Brain pericyte (primary cell): ENCODE measurements at places on chromosomes 11 and 22.
A peak's percentile ranks its signal among the peaks of the same experiment; 100 is the strongest.

DNA sequence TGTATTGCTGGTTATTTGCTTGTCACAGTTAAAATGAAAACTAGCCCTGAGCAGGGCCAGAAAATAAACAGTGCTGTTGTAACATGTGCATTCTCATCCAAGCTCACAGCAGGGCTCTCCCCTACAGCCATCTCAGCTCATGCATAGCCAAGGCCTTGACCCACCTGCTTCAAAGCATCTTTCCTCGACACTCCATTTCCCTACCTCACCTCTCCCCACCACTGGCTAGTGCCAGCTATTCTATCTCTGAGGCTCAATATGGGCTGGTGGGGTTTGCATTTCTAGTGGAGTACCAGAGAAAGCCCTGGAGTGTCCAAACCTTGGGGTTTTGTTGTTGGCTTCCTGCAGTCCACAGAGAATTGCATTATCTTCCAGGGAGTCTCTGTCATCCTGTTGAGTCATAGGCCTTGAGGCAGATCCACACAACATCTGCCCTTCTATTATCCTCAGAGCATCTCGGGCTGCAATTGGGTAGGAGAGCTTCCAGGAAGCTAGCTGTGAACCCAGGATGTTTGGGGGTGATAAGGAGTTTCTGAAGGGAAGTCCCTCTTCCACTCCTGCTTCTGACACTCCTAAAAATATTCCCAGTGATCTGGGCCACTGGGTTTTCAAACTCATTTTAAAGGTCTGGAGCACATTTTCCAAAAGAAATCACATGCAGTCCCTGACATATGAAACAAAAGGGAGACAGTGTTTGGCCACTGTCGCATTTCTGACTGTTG, 36.1 kb upstream of the AMOTL1 start:
- DNase-seq, result no peak

DNA sequence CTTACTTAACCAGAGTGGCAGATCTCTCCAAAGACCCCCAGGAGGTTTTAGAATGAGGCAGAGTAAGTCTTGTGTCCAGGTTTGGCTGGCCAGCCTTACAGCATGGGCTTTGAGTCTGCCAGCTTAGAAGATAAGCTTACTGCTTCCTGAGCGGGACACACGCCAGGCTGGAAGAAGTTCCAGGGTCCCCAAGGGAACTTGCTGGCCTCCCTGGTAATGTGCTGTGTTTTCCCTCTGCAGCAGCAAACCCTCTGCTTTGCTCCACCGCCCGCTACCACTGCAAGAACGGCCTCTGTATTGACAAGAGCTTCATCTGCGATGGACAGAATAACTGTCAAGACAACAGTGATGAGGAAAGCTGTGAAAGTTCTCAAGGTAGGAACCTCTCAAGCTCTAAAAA, 154.2 kb downstream of the LDLRAD3 start:
- DNase-seq, result no peak

GRCh38 chr11:126956635-126957034, 43.9 kb downstream of the KIRREL3 start:
- DNase-seq, result no peak

GRCh38 chr11:17633987-17634775, 85.2 kb upstream of the MYOD1 start:
- DNase-seq, result no peak

GRCh38 chr11:11207428-11207827, 145.6 kb downstream of the CSNK2A3 start:
- no peak for DNase-seq

- no peak for DNase-seq
These were observed 16.3 kb upstream of the WNT7B start for GRCh38 chr22:45993143-45993692.

- DNase-seq, result no peak
These were observed 220.4 kb upstream of the RAG2 start for GRCh38 chr11:36818410-36818809.

GRCh38 chr11:72482211-72482812, 48.0 kb upstream of the CLPB start:
- DNase-seq, result no peak

DNA sequence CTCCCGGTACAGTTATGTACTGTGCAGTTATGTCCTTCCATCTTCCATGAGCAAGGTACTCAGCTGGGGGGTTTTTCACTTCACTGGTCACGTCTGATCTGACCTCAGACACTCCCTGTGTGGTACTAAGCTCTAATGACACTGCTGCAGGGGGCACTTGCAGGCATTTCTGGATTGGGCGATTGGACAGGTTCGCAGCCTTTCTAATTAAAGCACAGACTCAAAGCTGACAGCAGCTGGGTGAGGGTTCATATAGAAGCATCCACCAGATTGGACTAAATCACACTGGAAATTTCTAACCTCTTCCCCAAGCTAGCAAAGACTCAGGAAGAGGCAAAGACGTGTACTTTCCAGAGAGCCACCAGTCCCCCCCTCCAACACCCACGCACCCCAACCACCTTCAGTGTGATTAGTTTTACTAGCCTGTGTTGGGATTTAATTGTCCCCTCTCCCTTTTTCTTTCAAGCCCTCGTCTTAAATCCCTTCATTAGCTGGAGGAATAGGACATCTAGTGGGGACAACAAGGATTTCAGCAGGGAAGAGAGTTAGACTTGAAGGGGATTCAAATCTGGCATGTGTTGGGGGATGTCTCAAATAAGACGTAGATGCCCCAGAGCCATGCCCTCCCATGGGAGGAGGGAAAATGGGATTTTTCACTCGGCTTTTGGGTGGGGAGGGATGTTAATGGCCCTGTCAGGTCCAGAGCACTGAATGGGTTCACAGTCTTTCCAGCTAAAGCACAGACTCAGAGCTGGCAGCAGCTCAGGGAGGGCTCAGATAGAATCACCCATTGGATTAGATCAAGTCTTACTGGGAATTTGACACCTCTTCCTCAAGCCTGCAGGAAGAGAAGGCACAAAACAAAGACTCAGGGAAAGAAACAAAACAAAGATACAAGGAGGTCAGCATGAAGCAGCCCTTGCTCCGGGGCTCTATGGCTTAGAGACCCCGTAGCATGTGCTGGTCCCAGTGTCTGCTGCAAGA, 10.9 kb downstream of the INS start:
- DNase-seq, result no peak

DNA sequence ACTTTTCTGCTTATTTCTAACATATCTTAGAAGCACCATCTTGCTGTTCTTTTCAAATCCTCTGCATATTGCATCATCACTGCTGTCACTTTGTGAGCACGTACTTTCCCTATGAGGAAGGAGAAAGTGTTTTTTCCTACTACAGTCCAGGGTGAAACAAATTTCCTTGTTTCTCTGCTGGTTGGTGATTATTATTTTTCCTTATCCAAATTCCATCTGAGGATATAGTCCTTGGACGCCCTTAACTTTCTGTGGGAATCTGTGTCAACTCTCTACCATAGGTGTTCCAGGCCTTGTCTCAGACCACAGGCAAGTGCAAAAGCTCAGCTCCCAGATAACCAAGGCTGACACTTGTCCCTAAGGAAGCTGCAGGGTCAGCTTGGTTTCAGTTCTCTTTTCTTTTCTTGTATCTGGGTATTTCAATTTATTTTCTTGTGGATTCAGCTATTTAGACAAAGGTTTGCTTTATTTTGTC, 29.4 kb upstream of the LYVE1 start:
- DNase-seq, result no peak

GRCh38 chr11:3020011-3020410, 27.9 kb upstream of the NAP1L4 start:
- DNase-seq, result no peak

DNA sequence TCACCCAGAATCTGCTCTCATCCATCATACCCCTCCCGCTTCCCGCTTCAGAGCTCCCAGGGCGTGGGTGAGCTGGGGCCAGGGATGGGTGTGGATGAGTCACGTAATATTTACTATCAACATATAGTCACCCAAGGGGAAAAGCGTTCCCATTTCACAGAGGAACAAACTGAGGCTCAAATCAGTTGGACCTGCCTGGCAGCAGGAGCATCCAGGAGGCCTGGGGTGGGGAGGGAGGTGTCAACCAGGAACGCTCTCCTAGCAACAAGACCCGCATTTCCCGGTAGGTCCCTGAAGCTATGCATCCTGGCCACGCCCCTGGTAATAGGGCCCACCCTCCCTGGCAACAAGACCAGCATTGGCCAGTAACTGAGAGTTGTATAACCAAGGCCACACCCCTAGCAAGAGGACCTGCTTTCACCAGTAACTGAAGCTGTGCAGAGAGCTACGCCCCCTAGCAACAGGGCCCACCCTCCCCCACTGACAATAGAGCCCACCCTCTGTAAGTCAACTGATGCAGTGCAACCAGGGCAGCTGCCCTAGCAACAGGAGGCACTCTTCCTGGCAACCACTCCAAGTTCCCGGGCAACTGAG, 32.7 kb upstream of the TXNRD2 start:
- DNase-seq, result peak; percentile 59

DNA sequence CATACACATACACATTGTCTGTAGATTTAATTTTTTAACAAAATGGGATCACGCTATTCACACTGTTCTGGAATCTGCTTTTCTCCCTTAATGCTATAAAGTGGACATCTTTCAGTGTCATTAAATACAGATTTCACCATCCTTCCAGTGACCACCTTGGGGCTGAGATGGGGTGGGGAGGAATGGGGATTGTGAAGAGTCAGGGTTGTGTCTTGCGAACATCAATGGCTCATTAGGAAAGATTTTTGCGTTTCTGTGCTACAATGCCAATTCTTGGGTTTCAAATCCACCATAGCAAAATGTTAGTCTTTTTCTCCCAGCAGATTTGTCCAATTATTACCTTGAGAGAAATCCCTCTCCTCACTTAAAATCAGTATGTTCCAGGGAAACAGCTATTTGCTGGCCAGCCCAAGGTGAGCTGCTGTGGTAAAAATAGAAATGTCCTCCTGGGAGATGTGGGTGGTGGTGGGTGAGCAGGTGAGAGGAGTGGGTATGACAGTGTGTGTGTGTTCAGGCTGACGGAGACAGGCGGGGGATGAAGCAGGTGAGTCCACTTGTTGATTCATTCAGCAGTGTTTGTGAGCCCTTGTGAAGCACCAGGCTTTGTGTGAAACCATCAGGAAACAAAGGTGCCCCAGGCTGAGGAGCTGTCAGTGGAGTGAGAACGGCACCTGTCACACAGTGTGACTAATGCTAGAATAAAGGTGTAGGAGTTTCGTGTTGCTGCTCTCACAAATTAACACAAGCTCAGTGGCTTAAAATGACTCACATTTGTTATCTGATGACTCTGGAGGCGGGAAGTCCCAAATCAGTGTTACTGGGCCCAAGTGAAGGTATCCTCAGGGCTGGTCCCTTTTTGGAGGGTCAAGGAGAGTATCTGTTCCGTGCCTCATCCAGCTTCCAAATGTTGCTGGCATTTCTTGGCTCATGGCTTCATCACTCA, 1.7 kb upstream of the CBX6 start:
- no peak for DNase-seq
